ENCODE measurements at places on chromosomes 2 and 18.
A peak's percentile ranks its signal among the peaks of the same experiment; 100 is the strongest.

DNA sequence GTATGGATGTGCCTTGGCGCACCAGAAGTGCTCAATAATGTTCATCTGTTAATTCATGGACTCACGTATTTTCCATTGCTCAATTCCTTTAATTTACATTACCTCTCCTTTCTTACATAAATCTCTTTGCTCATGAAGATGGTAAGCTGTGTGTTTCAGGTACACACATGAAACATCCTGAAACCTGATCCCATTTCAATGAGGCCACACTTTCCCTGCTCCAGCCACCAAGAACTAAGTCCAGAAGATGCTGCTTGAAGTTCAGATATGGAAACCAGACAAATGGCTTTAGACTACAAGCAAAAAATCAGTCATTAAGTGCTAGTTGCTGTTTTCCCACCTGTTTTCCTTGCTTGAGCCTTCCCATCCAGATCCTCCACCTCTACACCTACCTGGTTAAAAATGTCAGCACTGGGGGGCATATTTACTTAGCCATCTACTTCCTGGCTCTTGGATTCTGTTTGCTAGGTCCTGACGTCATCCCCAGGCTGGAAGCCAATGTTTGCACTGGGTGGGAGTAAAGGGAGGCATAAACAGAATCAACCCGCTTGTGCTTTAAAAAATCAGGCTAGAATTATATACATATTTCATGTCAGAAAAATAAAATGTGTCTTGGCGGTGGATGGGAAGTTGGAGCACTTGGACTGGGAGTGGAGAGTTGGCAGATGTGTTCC, 309.7 kb downstream of the OSR1 start:
- peak; percentile 61 for DNase-seq

GRCh38 chr2:197183355-197183754, 127.2 kb downstream of the ANKRD44 start:
- DNase-seq: no peak

GRCh38 chr2:69837533-69837932, 8.1 kb downstream of the GMCL1 start:
- no peak for DNase-seq

- no peak for DNase-seq
Observed at GRCh38 chr2:191291471-191291870, 46.3 kb downstream of the MYO1B start.

DNA sequence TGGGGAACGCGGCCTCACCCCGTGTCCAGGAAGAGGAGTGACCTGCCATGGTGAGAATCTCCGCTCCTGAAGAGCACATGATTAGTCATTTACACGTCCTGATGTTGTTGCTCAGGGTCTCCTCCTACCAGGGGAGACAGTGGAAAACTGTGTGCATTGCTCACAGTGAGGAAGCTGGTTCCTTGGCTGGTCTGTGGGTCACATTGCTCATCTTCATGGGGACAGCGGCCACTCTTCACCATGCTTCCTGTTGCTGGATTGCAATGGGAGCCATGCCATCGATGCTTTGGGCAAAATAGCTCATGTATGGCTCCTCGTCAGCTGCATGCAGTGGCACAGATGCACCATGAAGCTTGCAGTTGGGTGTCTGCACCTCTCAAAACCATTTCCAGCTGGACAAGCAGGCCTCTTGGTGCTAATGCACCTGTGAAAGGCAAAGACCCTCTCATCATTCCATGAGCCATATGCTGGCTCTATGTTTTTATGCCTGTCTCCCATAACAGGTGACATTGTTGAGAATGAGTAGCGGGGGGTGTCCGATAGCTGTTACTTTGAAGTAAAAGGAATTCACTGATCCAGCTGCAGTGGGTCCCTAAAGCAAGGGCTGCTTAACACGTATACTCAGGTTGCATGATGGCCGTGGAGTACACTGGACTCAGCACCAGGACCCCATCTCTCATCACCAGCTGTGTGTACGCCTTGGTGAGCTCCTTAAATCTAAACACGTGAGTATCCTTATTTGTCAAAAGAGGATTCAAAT, 135.0 kb upstream of the ALKAL2 start:
- DNase-seq: no peak

DNA sequence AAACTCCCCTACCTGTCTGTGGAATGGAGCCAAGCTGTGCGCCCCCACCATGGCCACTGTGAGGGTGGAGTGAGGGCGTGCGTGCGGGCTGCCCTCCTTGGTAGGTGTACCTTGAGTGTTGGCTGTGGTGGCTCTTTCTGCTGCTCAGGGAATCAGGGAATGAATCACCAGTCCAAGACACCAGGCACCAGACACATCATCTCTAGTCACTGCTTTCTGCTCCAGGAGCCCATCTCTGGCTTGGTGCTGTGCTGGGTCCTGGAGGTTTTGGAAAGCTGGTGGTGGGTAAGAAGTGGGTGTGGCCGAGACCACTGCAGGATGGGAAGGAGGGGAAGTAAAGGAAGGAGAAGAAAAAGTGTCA, 209.9 kb downstream of the SEPTIN10 start:
- DNase-seq: no peak

- peak; percentile 5 for DNase-seq
Observed at GRCh38 chr2:142980246-142981068, 103.0 kb downstream of the KYNU start.

GRCh38 chr2:124267794-124268193, 242.7 kb downstream of the CNTNAP5 start:
- DNase-seq: no peak
